ENCODE measurements at places on chromosomes 16 and 17. TPM values are rescaled to one million over a fixed set of nuclear protein-coding genes. Genes with fewer than 3 reads are reported as not detected.

The PPP1R27 gene
- polyA plus RNA-seq = 0.35 TPM

GRCh38 chr17:55521186-55521585, 9.9 kb upstream of the SMIM36 start:
- DNase-seq = no peak
- no peak overlapping the region for H3K27ac ChIP-seq
- H3K4me3 ChIP-seq = no peak overlapping the region
- H3K36me3 ChIP-seq = no peaks in the 10 kb centered on the region
- no peaks in the 10 kb centered on the region for H3K4me1 ChIP-seq
- H3K27me3 ChIP-seq = no peaks in the 10 kb centered on the region

The GALR2 gene
- polyA plus RNA-seq = 0.22 TPM

DNA sequence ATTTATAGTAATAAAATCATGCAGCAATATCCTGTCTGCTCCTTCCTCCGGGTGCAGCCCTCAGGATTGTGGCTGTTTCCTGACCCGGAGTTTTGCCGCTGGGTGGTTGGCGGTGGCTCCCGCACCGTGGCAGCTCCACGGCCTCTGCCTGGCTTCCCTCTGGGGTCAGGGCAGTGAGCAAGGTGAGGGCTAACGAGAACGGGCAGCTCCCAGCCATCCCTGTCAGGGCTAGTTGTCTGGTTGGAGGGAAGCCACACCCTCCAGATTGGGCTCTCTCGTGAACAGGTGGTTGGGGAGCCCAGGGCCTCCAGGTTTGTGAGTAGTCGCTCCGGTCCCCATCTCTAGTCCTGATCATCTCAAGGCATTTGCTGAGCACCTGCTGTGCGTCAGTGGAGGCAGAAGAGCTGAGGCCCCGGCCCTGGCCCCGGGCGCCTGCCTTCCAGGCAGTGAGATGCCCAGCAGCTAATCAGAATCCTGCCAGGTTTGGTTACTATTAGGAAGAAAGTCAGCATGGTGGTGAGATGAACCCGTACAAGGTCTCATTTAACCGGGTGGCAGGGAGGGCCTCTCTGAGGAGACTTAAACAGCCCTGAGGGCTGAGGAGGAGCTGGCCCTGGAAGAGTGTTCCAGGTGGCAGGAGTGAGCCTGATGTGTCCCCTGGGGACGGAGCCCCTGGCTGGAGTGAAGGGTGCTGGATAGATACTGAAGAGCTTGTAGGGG, 2.3 kb upstream of the NUDT16L1 start:
- H3K4me3 ChIP-seq = no peak overlapping the region
- H3K36me3 ChIP-seq = peaks cover 23% of the 10 kb centered on the region
- H3K27ac ChIP-seq = no peak overlapping the region
- H3K4me1 ChIP-seq = peaks cover 78% of the 10 kb centered on the region
